ENCODE measurements at places on chromosomes 1 and 21.
A peak's percentile ranks its signal among the peaks of the same experiment; 100 is the strongest.

DNA sequence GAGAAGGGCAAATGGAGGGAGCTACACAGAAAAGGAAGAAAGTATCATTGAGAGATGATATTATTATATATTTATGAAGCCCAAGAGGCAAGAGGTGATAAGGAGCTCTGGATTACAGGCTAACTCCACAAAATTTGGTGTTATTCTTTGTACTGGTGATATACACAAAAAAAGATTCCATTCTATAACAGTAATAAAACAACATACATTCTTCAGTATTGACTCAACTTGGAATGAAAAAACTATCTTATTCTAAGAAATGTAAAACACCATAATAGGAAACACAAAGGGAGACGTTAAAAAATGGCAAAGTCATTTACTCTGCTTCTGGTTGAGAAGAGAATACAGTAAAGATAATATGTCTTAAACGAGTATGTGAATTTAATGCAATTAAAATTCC lies 99.4 kb downstream of the TEX35 start:
- DNase-seq: no peak

GRCh38 chr1:30974536-30974935 lies 66.0 kb upstream of the SDC3 start:
- DNase-seq: no peak

- no peak for DNase-seq
Measured at GRCh38 chr1:91374086-91374485, 30.6 kb downstream of the HFM1 start.

DNA sequence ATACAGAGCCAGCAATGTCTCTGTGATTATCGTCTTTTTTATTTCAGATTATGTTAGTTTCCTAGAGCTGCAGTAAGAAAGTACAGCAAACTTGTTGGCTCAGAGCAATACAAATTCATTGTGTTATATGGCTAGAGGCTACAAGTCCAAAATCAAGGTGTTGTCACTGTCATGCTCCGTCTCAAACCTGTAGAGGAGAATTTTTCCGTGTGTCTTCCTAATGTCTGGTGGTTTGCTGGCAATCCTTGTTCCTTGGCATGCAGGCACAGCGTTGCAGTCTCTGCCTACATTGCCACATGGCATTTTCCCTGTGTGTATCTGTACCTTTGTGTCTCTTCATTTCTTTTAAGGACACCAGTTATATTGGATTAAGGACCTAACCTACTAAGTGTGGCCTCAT lies 244.4 kb downstream of the LRRIQ3 start:
- DNase-seq: no peak

GRCh38 chr1:88079036-88079435 lies 605.0 kb upstream of the PKN2 start:
- DNase-seq: no peak

DNA sequence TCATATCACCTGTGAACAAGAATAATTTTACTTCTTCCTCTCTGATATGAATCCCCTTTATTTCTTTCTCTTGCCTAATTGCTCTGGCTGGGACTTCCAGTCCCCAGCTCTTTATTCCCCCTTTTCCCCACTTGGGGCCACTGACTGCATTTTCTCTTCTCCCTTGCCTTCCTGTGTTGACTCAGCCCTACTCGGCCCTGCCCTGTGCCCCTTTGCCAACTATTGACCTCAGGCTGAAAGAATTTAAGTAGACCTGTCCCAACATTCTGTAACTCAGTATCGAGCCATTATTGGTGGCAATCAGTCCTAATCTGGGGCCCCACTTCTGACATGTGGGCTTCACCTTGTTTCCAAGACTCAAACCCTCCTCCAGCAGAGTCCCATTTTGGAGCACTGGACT lies 60.6 kb upstream of the STUM start:
- no peak for DNase-seq

DNA sequence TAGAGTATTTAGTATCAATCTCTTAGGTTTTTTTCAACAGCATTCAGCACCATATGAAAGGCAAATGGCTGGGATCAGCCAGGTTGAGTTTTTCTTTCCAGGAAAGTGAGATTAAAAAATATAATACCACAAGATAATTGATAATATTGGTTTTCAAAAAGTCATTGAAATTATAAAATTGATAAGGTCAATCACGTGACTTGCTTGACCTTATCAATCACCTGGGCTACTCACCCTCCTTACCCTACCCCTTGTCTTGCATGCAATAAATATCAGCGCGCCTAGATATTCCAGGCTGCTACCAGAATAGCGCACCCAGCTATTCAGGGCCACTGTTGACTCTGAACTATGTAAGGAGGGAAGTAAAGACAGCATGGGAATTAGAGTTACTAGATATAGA lies 31.5 kb downstream of the EBNA1BP2 start:
- DNase-seq: no peak

DNA sequence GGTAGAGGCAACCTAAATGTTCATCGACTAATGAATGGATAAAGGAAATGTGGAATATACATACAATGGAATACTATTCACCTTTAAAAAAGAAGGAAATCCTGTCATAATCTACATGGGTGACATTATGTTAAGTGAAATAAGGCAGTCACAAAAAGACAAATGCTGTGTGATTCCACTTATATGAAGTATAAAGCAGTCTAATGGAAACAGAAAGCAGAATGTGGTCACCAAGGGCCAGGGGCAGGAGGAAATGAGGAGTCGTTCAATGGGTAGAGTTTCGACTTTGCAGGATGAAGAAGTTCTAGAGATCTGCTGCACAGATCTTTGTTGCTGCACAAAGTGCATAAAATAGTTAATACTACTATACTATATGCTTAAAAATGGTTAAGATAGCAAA lies 7.8 kb downstream of the DIPK1A start:
- no peak for DNase-seq

GRCh38 chr1:218917656-218918055 lies 256.0 kb upstream of the LYPLAL1 start:
- DNase-seq: peak; percentile 70

DNA sequence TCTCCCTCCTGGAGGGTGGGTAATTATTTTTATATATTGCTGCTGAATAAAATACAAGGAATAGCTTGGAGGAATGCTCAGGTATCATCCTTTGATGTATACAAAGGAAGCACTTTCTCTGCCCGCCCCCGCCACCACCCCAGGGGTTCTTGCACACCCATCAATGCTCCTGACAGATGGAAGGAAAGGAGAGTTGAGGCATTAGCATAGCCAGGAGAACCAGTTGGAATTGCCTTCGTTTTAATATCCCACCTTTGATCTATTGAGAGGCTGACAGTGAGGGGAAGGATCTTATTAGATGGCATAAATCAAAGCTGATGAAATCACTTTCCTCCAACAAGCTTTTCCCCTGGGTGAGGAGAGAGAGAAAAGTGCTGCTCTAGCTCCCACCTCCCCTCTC lies 71.1 kb downstream of the LGR6 start:
- no peak for DNase-seq

DNA sequence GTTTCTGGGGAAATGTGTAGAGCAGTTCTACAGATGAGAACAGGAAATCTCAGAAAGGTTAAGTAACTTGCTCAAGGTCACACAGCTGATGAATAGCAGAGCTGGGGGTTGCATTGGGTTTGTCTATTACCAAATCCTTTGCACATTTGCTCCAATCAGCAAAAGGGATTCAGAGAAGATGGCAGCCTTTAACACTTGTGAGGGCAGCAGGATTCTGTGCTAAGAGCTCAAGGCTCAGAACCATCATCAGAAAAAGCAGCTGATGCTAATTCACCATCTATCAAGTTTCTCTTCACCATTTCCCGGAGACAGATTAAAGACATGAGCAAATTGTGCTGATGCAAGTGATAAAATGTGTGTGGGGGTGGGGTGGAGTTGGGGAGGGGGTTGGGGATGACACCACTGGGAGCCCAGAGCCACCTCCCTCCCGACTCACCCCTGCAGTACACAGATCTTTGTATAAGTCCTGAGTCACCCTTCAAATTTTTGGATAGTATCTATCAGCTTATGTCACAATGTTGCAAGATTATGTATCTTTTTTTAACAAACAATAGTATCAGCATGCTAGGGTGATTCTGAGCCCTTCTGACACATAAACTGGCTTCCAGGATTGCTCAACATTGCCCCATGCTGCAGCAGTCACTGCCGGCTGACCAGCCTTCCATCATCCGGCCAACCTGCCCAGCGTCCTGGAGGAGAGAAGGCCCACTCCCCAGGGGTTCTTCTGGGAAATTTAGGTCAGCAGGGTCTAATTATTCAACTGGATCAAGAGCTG lies 2.8 kb upstream of the SPSB1 start:
- DNase-seq: no peak

DNA sequence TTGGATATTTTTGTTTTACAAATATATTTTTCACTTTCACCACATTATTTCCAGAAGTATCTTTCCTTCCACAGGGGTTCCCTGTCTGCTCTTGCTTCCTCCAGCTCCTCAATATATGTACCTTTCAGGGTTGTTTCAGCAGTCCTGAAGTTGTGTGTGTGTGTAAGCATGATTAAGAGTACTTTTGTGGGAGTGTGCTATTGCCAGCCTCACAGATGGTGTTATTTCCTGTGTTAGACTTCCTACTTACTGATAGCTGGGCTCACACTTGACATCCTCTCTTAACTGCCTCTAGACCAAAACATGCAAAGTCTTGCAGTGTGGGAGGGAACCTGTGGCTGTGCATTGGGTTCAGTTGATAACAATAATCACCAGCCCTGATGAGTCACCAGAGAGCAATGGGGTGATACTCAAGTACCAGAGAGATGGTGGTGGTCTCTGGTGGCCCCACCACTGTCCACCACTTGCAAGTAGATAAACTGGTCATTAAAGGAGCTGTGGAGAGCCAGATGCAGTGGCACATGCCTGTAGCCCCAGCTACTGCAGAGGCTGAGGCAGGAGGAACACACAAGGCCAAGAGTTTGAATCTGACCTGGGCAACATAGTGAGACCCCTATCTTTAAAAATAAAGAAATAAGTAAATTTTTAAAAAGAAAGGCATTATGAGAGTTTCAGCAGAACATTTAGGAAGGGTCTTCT lies 126.7 kb downstream of the NR5A2 start:
- no peak for DNase-seq

- no peak for DNase-seq
Measured at GRCh38 chr1:113940365-113941244, 11.5 kb downstream of the HIPK1 start.

DNA sequence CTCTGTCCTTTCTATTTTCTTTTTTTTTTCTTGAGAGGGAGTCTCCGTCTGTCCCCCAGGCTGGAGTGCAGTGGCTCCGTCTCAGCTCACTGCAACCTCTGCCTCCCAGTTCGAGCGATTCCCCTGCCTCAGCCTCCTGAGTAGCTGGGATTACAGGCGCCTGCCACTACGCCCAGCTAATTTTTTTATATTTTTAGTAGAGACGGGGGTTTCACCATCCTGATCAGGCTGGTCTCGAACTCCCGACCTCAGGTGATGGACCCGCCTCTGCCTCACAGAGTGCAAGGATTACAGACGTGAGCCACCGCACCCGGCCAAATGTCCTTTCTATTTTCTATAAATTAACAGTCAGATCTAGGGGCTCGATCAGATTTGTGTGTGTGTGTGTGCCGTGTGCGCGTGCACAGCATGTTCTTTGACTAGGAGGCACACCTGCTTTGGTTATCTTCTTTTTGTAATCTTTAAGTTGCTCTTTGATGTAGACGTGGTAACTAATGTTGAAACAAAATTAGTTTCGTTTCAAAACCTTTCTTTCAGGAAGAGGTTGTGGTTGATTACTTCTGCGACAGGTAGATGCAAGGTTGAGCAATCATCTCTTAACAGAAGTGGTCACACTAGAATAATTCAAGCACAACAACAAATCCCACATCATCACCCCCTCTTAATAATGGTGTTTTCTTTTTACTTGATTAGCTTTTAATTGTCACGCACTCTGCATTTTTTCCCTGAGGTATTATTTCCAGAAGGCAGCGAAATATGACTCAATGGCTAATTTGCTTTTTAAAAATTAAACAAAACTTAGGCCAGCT lies 779 bp upstream of the DEGS1 start:
- DNase-seq: no peak

- DNase-seq: peak; percentile 84
Measured at GRCh38 chr1:153490272-153491051, 30.0 kb upstream of the S100A7 start.

DNA sequence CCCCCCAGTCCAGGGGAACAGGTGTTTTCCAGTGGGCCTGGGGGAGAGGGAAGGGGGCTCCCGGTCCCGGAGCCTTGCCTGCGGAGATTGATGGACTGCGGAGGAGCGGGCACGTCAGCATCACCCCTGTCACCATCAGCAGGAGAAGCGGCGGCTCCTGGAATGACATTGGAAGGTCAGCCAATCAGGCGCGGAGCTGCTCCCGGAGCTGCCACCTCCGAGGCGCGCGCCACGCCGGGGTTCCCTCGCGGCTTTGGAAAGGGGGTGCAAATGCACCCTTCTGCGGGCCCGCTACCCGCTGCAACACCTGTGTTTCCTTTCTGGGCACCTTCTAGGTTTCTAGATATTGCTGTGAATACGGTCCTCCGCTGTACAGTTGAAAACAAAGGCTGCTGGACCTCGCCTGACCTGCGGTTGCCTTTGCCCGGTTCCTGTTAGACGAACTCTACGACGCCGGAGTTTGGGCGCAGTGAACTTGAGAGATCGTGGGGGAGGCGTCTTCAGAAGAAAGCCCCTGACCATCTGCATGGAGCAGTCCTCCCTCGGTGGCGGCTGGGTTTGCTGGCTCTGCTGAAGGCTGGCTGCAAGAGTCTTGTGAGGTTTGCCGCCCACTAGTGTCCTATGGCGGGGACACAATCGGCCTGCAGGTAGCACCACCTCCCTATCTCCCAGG lies 5.3 kb downstream of the DSCAM start:
- peak; percentile 54 for DNase-seq

GRCh38 chr21:23732776-23733175 lies 1874.5 kb downstream of the MRPL39 start:
- DNase-seq: no peak

DNA sequence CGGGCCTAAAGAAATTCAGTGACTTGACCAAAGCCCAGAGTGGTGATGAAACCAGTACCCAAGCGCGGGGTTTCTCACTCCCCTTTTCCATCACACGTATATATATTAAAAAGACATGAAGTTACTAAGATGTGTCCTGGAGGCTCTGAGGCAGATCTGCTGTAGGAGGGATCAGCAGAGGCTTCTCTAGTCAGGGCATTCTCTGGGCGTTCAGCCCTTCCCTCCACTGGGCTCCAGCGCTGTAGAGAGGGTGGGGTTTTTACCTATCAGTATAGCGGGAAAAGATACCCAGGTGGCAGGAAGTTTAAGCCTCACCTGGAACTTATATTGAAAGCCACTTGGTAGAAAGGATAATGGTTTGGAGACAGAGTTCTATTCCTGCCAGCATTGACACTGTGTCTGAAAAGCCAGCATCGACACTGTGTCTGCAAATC lies 862 bp upstream of the PLEKHO1 start:
- no peak for DNase-seq

GRCh38 chr1:226816576-226816975 lies 53.8 kb upstream of the PSEN2 start:
- DNase-seq: no peak

DNA sequence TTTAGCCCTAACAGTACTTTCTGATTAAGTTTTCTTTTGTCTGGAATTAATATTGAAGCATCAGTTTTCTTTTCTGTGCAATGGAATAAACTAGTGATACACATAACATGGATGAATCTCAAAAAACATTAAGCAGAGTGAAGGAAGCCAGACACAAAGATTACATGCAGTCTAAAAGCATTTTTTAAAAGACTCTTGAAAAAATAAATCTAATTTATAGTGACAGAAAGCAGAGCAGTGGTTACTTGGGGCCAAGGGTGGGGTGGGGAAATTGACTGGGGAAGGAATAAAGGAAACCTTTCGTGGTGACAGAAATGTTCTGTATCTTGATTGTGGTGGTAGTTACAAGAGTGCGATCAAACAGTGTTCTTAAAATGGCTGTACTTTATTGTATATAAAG lies 20.2 kb upstream of the ST6GALNAC3 start:
- no peak for DNase-seq

Measured in muscle of arm (tissue), 14 donors.